Tibial artery (tissue), 4 donors: ENCODE measurements at places on chromosomes 7 and 10.
A peak's percentile ranks its signal among the peaks of the same experiment; 100 is the strongest.

DNA sequence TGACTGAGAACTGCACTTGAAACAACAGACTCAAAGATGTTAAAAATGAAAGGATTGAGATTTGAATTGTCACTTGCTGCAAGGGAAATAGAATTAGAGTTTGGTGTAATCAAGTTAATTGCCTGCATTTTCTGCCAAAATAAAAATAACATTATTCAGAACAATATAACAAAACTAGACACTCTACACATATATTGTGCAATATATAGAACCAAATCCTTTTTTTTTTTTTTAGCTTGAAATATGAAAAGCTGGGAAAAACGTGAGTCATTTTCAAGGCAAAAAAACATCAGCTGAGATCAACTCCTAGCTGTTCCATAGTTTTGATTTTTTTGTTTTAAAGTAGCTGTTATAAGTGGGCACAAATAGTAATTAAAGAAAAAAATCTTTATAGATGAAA lies 561.5 kb downstream of the DNAJB9 start:
- DNase-seq = no peak

- no peak for DNase-seq
Observed at GRCh38 chr10:74485283-74485682, 334.3 kb downstream of the ADK start.

DNA sequence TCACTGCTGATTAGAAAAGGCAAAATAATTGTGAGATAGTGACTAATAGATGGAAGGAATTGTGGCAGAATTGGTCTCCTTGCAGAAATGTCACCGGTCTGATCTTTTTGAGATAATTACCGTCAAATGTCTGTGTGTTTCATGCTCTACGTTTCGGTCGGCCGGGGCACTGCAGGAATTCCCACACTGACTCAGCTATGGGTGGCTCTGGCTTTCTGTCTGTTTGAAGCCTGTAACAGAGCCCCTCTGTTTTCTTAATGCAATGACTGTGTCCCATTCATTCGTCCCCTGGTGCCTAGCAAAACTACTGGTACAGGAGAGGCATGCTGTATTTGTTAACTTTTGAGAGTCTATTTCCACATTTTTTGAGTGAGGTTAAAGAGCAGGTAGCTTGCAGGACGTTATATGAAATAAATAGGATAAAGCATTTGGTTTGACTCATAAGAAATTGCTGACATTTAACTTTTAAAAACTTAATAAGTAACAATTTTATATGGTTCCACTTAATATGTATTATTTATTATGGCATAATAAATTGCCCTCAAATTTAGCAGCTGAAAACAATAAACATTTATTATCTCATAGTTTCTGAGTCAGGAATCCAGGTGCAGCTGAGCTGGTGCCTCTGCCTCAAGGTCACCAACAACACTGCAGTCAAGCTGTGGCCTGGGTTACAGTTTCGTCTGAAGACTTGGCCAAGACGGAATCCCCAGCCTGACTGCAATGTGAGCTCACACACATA lies 53.3 kb upstream of the CTBP2 start:
- DNase-seq = no peak

GRCh38 chr10:113444766-113445365 lies 108.0 kb upstream of the HABP2 start:
- DNase-seq = no peak

DNA sequence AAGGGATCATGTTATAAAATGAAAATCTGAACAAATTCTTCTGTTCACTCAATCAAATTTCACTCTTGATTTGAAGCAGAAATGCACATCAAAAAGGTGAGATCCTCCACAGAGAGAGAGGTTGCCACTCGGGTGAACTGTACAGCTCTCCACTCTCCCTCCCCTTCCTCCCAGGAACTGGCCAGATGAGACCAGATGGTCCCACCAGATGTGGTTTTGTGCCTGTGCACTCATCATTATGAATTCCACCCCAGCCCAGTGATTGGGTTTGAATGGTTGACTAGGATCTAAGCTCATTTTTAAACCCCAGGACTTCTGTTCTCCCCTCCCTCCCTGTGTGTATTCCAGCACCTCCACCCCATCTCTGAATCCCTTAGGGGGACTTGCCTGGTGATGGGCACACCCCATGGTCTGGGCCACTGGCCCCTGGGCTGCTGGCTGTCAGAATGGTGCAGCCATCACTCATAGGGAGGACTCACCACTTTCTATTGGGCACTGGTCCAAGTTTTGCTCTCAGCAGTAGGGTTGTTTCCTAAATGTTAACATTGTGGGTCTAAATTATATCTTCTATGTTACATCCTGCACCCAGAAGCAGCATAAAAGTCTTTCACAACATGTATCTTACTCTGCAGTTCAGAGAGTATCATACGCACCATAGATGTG lies 393.1 kb downstream of the TNS3 start:
- DNase-seq = no peak

DNA sequence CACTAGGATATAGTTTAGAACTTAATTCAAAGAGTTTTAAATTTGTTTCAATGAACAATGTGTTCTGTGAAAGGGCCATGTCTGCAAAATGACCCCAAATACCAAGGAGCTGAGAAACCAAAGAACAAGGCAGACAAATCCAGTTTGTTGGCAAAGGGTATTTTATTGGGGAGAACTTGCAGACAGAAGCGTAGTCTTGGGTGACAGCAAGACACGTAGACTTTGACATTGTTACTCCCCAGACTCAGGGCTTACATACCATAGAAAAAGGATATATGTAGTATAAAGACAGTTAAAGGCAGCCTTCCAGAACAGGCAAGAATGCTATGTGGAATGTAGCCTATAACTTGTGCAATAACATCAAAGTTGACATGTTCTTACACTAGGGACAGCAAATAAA lies 95.0 kb upstream of the TAS2R16 start:
- no peak for DNase-seq

- no peak for DNase-seq
Observed at GRCh38 chr7:99531354-99531765, 20.6 kb downstream of the FAM200A start.

GRCh38 chr7:99786726-99787335 lies 2.8 kb upstream of the CYP3A4 start:
- no peak for DNase-seq

DNA sequence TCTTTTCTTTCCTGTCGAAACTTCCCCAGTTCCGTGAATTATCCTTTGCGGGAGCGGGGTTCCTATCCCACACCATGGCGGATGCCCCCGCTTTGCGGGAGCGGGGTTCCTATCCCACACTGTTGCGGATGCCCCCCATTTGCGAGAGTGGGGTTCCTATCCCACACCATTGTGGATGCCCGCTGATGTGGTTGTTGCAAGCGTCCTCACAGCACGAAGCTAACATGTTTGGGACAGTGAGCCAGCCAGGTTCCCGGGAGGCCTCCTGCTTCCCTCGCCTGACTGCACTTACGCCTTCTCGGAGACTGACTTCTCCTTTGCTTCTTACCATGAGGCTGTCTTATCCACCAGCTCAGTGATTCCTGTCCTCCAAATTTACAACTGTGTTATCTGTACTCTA lies 134.7 kb downstream of the VIPR2 start:
- no peak for DNase-seq

DNA sequence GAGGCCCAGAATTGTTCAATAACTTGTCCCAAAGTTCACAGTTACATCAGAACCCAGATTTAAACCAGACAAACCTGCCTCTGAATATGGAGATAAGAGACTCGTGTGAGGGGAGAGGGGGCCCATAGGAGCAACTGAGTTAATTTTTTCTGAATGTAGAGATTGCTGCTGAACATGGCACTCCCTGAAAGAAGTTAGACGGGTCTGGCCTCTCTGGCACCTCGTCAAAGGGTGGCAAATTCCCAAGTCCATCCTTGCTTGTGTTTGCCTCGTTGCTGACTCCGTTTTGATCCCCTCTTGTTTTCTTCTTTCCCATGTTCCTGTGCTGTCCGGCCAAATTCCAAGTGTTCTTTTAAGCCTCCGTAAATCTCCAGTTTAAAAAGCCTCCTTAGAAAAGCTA lies 35.2 kb upstream of the YAE1 start:
- no peak for DNase-seq

- no peak for DNase-seq
Observed at GRCh38 chr7:50416527-50417182, 33.5 kb downstream of the FIGNL1 start.

DNA sequence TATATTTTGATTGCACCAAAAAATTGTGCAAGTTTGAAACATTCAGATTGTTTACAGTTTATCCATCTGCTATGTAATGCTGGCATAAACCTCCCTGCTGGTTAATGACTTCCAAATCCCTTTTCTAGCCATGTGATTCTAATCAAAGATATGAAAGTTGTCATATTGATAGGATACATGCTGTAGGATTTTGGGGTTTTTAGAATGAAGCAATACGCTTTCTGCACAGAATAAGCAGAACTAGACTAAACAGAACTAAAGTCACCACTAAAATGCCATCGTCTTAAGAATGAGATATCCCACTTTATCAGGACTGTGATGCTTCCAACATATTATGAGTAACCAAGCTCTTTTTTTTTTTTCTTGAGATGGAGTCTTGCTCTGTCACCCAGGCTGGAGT lies 856 bp downstream of the SSMEM1 start:
- DNase-seq = no peak

- DNase-seq = no peak
Observed at GRCh38 chr10:50593523-50594376, 30.0 kb downstream of the SGMS1 start.

DNA sequence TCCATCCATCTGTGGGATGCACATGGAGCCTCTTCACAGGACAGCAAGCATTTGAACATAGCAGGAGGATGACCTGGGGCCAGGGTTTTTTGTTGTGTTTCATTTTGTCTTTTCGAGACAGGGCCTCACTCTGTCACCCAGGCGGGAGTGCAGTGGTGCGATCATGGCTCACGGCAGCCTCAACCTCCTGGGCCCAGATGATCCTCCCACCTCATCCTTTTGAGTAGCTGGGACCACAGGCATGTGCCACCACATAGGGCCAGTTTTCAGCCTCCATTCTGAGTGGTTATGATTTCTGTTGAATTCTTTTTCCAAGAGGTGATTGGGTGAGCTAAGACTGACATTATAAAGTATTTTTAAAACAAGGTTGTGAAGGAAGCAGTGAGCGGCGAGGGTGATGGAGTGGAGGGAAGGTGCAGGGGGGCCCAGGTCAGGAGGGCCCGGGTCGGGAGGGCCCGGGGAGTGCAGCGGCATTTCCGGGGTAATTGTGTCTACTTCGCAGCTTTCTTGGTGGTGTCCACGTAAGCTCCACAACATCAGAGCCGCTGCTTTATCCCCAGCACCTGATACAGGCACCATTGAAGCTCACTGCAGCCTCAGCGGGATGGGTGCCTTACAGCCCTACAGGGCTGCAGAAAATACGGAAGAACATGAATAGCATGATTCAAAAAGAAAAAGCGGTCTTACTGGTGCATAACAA lies 12.0 kb upstream of the LARP4B start:
- no peak for DNase-seq

DNA sequence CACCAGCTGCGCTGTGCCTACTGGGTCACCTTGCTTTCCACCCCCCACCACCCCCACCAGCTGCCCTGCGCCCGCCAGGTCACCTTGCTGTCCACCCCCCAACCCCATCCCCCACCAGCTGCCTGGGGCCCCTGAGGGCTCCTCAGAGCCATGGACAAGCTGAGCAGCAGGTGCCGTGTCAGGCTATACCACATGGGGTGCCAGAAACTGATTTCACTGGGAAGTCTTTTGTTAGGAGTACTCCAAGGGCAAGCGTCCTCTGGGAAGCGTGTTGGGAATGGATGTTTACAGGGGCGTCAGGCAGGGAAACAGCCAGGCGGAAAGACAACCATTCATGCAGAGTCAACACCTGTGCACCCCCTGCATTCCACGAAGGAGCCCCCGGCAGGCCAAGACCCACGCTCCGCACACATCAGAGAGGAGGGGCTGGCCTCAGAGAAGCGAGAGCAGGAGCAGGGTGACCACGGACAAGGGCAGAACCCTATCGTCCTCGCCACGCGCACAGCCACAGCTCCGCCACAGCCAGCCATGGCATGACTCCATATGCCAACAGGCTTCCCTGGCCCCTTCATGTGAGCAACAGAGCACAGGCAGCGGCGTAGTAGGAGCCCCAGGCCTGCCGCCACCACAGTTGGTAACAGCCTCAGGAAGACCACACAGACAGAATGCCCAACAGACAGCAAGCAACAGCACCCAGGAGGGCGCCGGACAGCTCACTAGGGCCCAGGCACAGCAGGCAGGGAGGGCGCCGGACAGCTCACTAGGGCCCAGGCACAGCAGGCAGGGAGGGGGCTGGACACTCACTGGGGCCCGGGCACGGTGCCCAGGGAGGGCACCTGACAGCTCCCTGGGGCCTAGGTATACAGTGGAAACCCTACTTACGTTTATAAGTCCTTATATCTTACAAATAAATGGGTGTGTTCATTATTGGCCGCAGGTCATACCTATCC lies 180.8 kb downstream of the MAD1L1 start:
- DNase-seq = no peak

- no peak for DNase-seq
Observed at GRCh38 chr7:115127399-115128021, 205.6 kb downstream of the MDFIC start.

- no peak for DNase-seq
Observed at GRCh38 chr10:69714572-69714971, 84.5 kb downstream of the FAM241B start.

- no peak for DNase-seq
Observed at GRCh38 chr7:155802291-155802690, 10.0 kb downstream of the SHH start.

GRCh38 chr10:4945766-4946717 lies 17.2 kb upstream of the AKR1C1 start:
- no peak for DNase-seq

DNA sequence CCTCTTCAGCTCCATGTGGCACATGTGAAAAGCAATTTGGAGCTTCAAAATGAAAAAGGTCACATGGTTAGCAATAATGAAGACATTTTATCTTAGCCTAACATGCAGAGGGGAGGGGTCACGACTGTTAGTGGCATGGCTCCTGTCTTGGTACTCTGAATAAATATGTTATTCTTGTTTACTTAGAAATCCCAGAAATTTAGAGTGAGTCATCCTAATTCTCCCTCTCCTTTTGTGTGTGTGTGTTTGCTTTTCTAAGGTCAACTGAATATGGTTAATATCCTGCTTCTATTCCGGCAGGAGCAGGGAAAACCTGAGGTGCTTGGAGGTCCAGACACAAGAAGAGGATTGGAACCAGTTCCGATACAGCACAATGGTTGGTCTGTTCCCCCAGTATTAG lies 17.6 kb downstream of the BCCIP start:
- no peak for DNase-seq

- DNase-seq = no peak
Observed at GRCh38 chr7:25894002-25894901, 257.7 kb upstream of the NFE2L3 start.

DNA sequence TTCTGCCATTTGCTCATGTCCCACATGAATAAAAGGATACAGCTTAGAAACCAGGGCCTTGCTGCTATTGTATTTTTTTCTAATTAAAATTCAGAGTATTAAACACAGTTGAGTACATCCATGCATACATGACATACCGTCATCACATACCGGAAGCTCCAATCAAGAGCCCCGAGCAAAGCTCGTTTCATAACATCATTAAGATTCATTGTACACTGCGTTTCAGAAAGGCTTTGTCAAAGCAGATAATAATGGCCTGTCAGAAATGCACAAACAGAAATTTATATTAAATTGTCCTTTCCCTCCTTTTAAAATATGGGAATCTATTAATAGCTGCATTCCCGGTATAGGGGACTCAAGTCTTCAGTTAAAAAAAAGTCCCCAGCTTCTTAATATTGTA lies 103.4 kb downstream of the PRTFDC1 start:
- DNase-seq = no peak

- DNase-seq = peak; percentile 31
Observed at GRCh38 chr7:23012908-23013714, 819 bp downstream of the HYCC1 start.
